Uterus (tissue), 4 donors: ENCODE measurements at places on chromosomes 1 and 21. TPM values are rescaled to one million over a fixed set of nuclear protein-coding genes. Genes with fewer than 3 reads are reported as not detected.
A peak's percentile ranks its signal among the peaks of the same experiment; 100 is the strongest.

Gene KRTAP12-4
- not detected for total RNA-seq

Gene LCE1D
- total RNA-seq = not detected

Gene SPRR2B
- total RNA-seq = not detected

Gene DISP1
- total RNA-seq = 17.4 TPM

Gene RGS18
- total RNA-seq = 2.1 TPM

Gene TAS1R3
- not detected for total RNA-seq

Gene TEKT2
- total RNA-seq = not detected

DNA sequence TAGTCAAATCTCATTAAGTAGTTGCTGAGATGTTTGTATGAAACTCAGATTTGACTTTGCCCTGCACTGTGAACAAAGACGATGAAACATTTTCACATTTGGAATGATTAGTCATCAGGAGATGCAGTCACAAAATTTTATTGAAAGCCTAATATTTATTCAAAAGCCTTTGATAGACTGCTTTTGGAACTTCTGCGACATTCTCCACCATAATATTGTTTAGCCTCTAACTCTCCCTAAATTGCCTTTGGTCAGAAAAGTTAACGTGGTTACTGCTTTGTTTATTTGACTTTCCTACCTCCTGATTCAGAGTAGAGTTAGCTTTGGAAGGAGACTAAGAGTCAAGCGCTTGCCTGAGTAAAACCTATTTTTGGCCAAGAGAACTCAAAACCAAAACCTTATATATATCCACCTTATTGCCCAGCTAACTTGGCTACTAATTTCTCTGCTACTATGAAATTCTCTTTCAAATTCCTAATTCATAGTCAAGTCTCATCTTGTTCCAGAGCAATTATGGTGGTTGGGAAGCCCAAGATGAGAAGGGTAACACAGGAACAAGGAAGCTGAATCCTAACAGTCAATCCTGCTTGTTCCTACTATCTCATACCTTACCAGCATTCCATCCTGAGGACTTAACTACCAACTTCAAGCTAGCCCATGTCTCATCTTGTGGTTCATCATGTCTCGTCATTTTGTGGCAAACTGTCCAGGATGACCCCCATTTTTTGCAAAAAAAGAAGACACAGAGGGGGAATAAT, 429.6 kb downstream of the USP25 start:
- no peak overlapping the region for H3K27ac ChIP-seq
- no peaks in the 10 kb centered on the region for H3K27me3 ChIP-seq
- no peaks in the 10 kb centered on the region for H3K4me1 ChIP-seq
- no peaks in the 10 kb centered on the region for H3K36me3 ChIP-seq

DNA sequence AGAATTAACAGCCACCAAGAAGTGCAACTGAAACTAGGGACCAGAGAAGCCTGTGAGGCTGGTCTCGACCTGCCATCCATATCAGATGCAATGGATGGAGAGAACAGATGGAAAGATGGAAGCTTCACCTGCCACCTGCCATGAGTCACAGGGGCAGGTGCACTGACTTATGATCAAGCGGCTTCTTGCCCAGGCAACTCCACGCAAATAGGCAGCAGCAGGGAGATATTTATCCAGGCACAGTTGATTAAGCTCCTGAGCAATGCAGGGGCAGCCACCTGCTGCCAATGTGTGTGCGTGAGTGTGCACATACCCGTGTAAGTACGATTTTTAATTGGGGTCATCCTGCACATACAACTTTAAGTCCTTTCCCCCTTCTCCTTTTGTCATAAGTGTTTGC, 174.2 kb downstream of the PTPRU start:
- H3K36me3 ChIP-seq = no peaks in the 10 kb centered on the region
- no peak overlapping the region for H3K4me3 ChIP-seq
- no peaks in the 10 kb centered on the region for H3K27me3 ChIP-seq
- DNase-seq = no peak

GRCh38 chr1:114033216-114033706, 54.0 kb downstream of the OLFML3 start:
- no peak overlapping the region for H3K4me3 ChIP-seq
- DNase-seq = no peak
- H3K4me1 ChIP-seq = no peaks in the 10 kb centered on the region
- no peak overlapping the region for H3K27ac ChIP-seq

GRCh38 chr1:151047925-151048644, 534 bp downstream of the C1orf56 start:
- H3K4me3 ChIP-seq = peak overlapping the region; percentile 71
- no peaks in the 10 kb centered on the region for H3K36me3 ChIP-seq
- no peaks in the 10 kb centered on the region for H3K27me3 ChIP-seq
- H3K4me1 ChIP-seq = no peaks in the 10 kb centered on the region

- no peak overlapping the region for H3K4me3 ChIP-seq
- DNase-seq = no peak
- H3K36me3 ChIP-seq = no peaks in the 10 kb centered on the region
- no peaks in the 10 kb centered on the region for H3K27me3 ChIP-seq
- H3K27ac ChIP-seq = no peak overlapping the region
Measured at GRCh38 chr1:204477036-204477740, 17.4 kb downstream of the PIK3C2B start.

GRCh38 chr1:177122461-177123251, 41.9 kb downstream of the ASTN1 start:
- no peaks in the 10 kb centered on the region for H3K4me1 ChIP-seq
- H3K27ac ChIP-seq = no peak overlapping the region
- no peaks in the 10 kb centered on the region for H3K27me3 ChIP-seq
- no peak for DNase-seq
- no peaks in the 10 kb centered on the region for H3K36me3 ChIP-seq

GRCh38 chr1:243718893-243719292, 131.2 kb downstream of the AKT3 start:
- no peak overlapping the region for H3K27ac ChIP-seq
- no peaks in the 10 kb centered on the region for H3K36me3 ChIP-seq
- DNase-seq = no peak
- no peaks in the 10 kb centered on the region for H3K27me3 ChIP-seq

- H3K4me3 ChIP-seq = no peak overlapping the region
- H3K27ac ChIP-seq = no peak overlapping the region
- no peak for DNase-seq
- H3K4me1 ChIP-seq = peaks cover 18% of the 10 kb centered on the region
- H3K36me3 ChIP-seq = no peaks in the 10 kb centered on the region
Measured at GRCh38 chr1:27114546-27114945, 40.4 kb downstream of the SLC9A1 start.

- H3K4me1 ChIP-seq = no peaks in the 10 kb centered on the region
- no peak overlapping the region for H3K27ac ChIP-seq
- H3K27me3 ChIP-seq = no peaks in the 10 kb centered on the region
- H3K4me3 ChIP-seq = no peak overlapping the region
- H3K36me3 ChIP-seq = no peaks in the 10 kb centered on the region
Measured at GRCh38 chr1:219159946-219160645, 13.6 kb upstream of the LYPLAL1 start.

GRCh38 chr1:64033667-64034220, 169.7 kb upstream of the UBE2U start:
- DNase-seq = peak; percentile 50
- no peaks in the 10 kb centered on the region for H3K4me1 ChIP-seq
- no peak overlapping the region for H3K4me3 ChIP-seq
- no peaks in the 10 kb centered on the region for H3K36me3 ChIP-seq
- H3K27me3 ChIP-seq = no peaks in the 10 kb centered on the region

DNA sequence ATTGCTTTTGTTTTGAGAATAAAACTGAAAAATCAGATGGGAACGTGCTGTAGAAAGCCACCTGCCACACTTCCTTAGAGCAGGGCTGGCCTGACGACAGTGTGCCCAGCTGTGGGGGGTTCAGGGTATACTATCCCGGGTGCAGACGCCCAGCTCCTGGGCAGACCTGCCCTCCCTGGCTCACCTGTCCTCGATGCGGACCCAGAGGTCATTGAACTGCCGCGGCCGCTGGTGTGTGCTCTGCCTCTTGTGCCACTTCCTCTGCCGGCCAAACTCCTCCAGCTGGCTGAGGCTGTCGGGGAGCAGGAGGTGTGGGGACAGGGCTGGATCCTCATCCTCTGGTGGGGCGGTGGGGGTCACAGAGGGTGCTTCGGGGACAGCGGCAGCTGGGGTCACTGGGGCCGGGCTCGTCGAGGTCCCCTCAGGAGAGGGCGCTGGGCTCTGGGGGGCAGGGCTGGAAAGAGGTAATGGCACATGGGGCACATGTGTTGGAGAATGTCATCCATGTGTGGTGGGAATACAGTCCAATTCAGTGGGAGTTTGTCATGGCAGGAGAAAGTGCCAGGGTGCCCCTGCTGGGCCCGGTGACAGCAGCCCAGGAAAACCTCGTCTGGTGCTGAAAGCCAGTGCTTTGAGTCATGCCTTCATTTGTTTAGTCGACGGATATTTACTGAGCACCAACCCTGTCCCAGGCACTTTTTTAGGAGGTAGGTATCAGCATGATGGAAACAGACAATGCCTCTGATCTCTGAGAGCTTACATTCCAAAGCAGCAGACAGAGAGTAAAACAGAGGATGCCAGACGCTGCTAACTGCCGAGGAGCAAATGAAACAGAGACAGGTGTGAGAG, 222.0 kb downstream of the TRABD2B start:
- no peaks in the 10 kb centered on the region for H3K36me3 ChIP-seq
- H3K27me3 ChIP-seq = no peaks in the 10 kb centered on the region
- no peaks in the 10 kb centered on the region for H3K4me1 ChIP-seq

DNA sequence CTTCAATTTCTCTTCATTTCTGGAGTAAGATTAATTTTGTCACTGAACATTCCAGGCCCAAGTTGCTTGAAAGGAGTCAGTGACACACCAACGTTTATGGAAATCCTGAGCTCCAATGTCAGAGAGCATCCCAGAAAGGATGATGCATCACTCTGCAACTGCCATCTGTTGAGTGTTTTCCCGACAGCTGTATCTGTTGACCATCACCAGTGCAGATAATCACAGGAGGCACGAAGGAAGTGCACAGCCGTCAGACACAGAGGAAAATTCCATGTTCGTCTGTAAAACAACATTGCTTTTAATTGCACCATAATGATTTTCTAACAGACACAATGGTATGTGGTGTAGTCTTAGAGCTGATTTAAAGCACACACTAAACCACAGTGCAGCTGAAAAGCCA, 376.7 kb upstream of the ADGRL2 start:
- H3K27me3 ChIP-seq = no peaks in the 10 kb centered on the region
- no peak for DNase-seq
- H3K4me3 ChIP-seq = no peak overlapping the region
- H3K36me3 ChIP-seq = no peaks in the 10 kb centered on the region
- H3K4me1 ChIP-seq = no peaks in the 10 kb centered on the region
- H3K27ac ChIP-seq = no peak overlapping the region

DNA sequence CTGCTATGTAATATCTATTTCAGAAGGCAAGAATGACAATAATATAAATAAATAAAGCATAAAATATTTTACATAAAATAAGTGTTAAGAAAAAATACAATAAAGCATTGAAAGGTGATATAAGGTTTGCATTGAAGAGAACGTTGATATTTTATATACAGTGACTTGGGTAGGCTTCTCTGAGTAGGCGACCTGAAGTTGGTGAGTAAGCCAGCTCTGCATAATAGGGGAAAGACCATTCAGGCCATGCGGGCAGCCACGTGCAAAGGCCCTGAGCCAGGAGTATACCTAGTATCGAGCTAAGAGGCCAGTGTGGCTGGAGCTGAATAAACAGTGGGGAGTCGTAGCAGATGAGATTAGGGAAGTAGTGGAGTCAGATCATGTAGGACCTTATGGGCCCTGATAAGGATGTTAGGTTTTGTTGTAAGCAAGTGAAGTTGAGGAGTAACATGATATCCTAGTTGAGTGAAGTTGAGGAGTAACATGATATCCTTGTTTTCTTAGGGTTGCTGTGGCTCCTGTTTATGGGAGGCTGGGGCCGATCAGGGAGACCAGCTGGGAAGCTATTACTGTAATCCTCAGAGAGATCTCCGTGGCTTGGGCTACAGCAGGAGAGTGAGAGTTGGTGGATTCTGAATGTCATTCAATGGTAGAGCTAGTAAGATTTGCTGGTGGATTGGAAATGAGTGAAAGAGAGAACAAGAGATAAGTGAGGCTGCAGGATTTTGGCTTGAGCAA, 22.0 kb downstream of the KCNK1 start:
- H3K4me3 ChIP-seq = no peak overlapping the region
- no peak for DNase-seq
- no peaks in the 10 kb centered on the region for H3K4me1 ChIP-seq
- H3K27ac ChIP-seq = no peak overlapping the region
- no peaks in the 10 kb centered on the region for H3K27me3 ChIP-seq

DNA sequence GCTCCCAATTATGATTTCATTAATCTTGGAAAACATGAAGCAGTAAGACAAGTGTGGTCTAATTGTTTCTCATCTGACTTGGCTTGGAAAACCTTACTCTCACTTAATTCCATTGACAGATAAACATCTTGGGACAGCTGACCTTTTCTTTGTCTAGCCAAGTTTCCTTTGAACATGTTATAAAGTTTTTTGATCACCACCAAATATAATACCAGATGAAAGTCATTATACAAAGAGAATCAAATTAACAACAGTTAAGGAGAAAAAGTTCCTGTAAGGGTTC, 50.2 kb downstream of the ALG14 start:
- H3K36me3 ChIP-seq = no peaks in the 10 kb centered on the region
- no peak overlapping the region for H3K4me3 ChIP-seq
- H3K27me3 ChIP-seq = no peaks in the 10 kb centered on the region
- H3K4me1 ChIP-seq = peaks cover 26% of the 10 kb centered on the region
- H3K27ac ChIP-seq = peak overlapping the region; percentile 85

DNA sequence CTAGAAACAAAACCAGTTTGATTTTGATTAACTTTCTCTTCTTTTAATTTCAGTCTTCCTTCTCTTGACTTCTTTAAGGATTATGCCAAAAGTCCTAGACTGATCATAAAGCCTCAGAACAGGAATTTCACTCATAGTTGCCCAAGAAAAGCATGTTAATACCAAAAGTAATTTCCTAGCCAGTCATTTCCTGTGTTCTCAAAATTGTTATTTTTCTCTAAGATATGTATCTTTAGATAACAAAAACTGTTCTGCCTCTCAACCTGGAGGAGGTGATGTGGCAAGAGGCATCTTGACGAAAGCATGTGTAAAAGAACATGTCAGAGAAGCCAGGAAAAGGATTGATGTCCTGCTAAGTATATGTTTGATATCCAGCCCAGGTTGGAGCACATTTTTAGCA, 78.0 kb upstream of the IPO9 start:
- H3K27ac ChIP-seq = peak overlapping the region; percentile 60
- no peak overlapping the region for H3K4me3 ChIP-seq
- H3K27me3 ChIP-seq = no peaks in the 10 kb centered on the region
- DNase-seq = no peak

DNA sequence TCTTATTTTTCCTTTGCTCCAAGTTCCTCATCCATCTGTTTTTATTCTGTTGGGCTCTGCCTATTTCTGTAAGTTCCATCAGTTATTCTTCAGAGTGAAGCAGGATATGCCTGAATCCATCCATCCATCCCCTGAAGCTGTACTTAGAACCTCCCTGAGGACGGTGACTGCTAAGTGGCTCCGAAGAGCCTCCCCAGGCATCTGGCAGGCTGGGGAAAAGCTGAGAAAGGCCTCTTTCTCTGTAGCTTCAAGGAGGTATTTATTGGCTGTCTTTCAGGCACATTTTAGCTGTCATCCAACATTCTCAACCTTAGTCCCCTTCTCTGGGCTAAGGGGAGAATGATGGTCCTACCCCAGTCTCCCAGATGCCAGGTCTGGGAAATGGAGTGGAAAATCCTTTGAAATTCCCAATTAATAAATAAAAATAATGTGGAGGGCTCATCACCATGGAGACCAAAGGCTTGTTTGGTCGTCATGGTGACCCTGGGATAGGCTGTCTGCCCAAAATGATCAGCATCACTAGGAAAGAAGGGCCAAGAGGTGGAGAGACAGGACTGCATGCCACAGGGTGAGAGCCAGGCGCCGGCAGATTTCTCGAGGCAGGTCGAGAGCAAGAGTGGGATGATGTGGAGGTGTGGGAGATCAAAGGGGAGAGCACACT, 82.0 kb downstream of the UBIAD1 start:
- no peak overlapping the region for H3K27ac ChIP-seq
- H3K4me3 ChIP-seq = no peak overlapping the region
- no peaks in the 10 kb centered on the region for H3K36me3 ChIP-seq
